ENCODE measurements at places on chromosomes 3 and 15. TPM values are rescaled to one million over a fixed set of nuclear protein-coding genes. Genes with fewer than 3 reads are reported as not detected.

The SLC15A2 gene
- polyA plus RNA-seq, result 16.0 TPM

The SLC2A2 gene
- polyA plus RNA-seq, result 19.5 TPM

The RBP2 gene
- polyA plus RNA-seq, result 0.75 TPM

The RLBP1 gene
- not detected for polyA plus RNA-seq

The PP2D1 gene
- 1.1 TPM for polyA plus RNA-seq

- no peak for DNase-seq
Observed at GRCh38 chr3:100425316-100425715, 24.0 kb downstream of the LNP1 start.

DNA sequence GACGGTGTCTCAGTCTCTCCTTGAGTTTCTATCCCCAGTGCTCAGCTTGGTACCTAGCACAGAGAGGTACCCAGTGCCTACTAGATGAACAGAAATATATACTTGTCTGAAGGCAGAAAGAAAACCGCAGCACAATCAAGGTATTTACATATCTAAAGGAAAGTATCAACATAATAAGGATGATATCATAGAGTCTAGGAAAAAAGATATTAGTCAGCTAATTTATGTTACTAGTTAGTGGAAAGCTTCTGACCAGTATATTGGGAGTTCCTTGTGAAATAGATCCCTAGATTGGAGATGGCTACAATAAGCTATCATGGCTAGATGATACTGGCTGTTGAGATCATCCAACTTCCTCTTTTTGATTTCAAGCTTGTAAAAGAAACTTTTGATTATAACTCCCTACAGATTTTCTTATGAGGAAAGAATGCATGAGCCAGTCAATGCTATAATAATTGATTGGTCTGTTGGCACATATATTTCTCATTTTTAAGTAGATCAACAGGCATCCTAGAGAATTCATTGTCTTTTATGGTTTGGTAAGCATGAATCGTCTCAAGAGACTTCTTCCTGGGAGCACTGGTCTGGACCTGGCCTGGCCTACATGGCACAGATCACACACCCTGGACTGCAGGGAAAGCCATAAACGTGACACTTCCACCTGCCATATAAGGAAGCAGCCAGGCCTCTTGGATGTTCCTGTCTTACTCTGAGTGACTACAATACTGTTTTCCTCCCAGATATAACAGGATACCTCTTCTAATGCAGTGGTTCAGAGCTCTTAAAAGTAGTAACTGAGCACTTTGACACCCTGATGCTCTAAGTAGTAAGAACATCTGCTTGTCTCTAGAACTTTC, 60.7 kb downstream of the IMPG2 start:
- DNase-seq, result no peak

GRCh38 chr3:24628523-24629258, 134.0 kb upstream of the THRB start:
- no peak for DNase-seq

DNA sequence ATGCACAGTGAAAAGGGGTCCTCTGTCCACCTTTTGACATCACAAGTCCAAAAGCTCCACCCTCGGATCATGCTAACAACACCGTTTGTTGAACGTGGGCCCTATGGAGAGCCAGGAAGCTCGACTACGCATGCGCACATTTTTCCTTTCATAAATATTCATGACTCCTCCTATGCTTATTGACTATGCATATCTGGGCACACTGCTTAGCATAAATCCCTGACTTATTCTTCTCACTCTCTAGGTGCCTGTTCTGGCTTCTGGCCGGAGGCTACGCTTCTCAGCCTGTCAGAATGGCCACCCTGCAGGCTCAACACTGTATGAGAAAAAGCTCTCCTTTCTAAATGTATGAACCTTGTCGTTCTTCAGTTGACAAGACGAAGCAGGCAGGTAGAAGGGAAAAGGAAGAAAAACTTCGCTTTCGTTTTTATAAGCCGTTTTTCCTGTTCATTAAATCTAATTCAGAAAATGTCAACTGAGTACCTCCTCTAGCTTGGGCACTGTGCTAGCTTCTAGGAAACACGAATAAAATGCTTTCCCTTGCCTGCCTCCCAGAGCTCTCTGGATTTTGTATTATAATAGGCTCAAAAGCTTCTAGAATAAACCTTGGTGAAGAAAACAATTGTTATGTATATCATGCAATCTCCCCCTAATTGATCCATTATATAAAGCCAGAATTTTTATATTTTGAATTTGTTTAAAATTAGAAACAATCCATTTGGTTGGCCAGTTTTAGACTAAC, 207.7 kb downstream of the ATP10A start:
- DNase-seq, result no peak

Measured in left kidney (tissue), 8 donors.